ENCODE measurements at places on chromosomes 13 and 19.
A peak's percentile ranks its signal among the peaks of the same experiment; 100 is the strongest.

DNA sequence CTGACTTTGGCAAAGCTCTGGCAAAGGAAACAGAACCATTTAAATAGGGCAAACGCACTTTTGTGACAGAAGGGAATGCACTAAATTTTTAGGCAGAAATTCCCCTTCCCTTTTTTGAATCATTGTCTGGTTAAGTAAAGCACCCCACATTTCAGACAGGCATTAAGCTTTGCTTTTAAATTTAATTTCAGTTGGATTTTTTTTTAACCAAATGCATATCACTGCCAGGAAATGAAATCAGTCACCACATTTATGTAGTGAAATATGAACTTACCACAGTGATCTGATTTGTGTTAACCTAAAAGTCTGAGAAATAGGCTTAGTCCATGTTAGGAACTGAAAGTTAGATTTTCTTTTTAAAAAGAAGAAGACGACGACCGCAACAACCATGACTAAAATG lies 10.8 kb downstream of the GPR183 start:
- DNase-seq: peak; percentile 60

DNA sequence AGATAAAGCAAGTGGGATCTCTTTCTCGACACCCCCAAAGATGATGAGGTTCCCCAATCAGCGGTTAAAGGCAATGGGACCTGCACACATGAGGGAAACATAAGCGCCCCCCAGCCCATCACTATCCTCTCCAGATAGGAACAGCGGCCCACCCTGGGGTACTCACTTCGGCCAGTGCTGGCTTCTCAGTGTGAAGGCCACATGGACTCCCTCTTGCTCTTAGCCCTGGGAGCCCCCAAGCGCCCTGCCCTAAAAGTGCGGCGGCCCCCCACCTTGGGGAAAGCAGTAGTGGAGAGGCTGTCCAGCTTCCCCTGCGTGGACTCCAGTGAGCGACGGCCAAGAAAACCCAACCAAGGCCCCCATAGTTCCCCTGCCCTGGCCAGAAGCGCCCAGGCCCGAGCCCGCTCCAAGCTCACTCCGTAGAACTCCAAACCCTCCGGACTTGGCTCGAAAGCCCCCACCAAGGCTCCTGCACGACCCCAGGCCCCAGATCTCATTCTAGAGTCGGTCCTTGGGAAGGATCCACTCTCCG lies 1.0 kb downstream of the CACNA1A start:
- no peak for DNase-seq

DNA sequence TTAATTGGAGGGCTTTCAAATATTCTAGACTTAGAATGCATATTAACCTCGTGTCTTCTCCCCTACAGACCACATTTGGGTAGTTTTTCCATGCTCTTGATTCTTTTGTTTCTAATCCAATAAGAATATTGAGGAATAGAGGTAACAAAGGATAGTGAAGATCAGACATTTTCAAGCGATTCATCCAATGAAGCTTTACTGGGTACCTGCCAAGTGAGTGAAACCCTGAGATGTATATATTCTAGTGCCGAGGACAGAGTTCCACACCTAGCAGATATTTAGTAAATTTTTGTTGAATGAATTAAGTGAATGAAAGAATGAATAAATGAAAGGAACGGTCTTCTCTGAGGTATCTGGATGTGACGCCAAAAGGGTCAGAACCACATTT lies 442 bp upstream of the RFC3 start:
- DNase-seq: no peak

DNA sequence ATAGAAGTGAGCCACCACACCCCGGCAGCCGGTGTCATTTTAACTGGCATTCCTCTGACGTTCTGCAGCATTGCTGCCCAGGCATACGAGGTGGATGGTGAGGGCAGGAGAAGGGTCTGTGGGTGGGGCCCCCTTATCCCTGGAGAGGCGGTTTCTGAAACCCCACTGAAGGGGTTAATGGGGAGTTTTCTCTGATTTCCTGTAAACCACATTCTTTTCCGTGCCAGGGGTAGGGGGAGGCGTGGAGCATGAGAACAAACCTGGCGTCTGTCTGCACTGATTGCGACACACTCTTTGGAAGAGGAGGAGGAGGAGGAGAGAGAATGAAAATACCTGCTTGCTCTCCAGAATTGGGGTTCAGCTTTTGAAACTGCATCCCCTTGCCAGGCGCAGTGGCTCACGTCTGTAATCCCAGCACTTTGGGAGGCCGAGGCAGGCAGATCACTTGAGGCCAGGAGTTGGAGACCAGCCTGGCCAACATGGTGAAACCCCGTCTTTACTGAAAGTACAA lies 2.7 kb upstream of the C3 start:
- peak; percentile 51 for DNase-seq

DNA sequence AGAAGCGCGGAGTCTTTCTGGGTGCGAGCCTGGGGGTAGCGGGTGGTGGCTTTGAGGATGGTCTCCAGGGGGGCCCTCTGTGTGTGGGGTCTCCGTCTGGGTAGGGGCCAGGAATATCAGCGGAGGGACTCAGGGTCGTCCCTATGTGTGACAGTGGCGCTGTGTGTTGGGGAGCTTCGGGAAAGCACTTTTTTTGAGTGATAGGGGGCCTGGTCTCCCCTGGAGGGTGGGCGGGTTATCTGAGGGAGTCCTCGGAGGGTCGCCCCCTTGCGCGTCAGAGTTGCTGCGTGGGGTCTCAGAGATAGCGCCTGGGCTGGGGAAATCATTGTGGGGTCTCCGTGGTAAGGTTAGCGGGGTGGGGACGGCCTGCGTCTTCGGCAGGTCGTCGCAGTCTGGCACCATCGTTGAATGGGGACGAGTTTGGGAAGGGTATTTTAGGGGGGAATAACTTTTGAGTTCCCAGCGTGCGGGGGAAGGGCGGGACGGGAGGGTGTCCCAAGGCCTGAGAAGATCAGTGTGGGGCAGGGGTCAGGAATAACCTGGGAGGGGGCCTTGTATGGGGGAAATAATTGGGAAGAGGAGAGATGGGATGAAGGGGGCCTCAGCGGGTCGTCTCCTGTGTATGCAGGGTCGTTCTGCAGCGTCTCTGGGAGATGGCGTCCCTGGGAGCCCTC lies 857 bp downstream of the IER2 start:
- no peak for DNase-seq

- no peak for DNase-seq
These were observed 14.1 kb downstream of the ZNF444 start for GRCh38 chr19:56155124-56155687.

GRCh38 chr13:113671066-113672001 lies 4.3 kb downstream of the GRK1 start:
- no peak for DNase-seq

DNA sequence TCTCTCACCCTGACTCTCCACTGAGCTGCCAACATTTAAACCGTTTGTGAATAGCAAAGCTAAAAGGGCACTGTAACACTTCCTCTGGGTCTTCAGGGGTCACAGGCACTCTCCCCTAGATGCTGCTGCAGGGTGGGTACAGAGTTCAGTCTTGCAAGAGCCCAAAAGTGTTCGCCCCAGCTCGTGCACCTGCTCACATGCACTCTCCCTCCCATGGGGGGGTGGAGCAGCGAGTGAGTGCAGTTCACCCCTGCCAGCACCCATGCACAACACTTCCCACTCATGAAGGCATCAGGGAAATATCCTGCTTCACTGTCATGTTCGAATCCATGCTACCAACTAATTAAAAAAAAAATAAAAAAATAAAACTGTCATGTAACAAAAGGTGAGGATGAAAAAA lies 950.7 kb upstream of the PRR20A start:
- no peak for DNase-seq

DNA sequence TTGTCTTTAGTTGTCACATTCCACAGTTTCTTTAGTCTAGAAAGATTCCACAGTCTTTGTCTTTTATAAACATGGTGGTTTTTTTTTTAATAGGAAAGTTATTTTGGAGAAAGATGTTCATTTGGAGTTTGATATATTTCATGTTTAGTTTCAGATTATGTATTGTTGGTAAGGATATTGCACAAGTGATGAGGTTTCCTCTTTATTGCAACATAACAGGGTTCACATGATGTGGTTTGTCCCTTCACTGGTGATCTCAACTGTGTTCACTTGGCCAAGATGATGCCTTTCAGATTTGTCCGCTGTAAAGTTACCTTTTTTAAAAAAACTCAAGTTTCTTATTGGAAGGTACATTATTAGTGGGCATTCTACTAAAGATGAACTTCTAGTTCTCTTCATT lies 3.2 kb downstream of the ZNF230 start:
- DNase-seq: no peak

- no peak for DNase-seq
These were observed 6.5 kb downstream of the SOX1 start for GRCh38 chr13:112073245-112074138.

- no peak for DNase-seq
These were observed 39.9 kb downstream of the MTMR6 start for GRCh38 chr13:25247360-25247759.

DNA sequence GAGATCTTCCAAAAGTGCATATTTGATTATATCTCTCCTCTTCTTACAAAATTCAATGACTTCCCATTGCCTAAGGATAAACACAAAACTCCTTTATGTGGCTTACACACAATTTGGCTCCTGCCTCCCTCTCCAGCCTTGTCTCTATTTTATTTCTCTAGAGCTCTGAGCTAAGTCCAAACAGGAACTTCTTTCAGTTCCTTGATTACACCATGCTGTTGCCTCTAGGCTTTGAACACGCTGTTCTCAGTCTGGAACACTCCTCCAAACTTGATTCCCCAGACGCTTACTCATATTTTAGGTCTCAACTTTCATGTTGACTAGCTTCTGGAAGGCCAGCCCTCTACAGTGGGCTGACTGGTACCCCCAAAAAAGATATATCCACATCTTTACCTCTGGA lies 258.5 kb downstream of the COG6 start:
- DNase-seq: no peak

DNA sequence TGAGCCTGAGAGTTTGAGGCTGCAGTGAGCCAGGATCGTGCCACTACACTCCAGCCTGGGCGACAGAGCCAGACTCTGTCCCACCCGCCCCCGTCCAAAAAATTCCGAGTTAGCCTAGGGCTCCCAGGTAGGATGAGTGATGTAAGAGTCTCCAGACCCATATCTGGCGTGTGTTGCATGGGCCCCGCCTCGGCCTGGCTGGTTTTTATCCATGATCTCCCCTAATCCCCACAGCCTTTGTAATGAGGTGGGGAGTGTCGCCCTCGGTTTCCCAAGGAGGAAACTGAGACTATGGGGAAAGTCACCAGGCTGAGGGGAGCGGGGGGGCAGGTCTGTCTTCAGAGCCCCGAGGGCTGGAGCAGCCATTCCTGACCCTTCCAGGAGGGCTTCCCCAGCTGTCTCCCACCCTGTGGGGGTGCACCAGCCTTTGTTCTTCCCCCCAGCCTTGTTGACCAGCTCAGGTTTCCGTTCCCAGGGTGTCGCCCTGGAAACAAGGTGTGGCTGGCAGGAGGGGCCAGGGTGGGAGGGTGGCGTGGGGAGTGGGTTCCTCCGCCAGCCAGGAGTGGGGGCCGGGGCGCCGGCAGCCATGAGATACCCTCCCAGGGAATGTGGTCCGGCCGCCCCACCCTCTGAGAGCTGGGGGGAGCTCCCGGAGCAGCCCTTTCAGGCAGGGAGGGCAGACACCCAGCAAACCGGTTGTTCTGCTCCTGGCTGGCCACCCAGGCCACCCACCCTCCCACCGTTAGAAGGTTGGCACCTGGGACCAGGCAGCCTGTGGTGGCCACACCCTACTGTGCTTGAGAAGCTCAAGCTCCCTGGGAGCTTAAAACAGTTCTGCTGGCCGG lies 11.5 kb downstream of the MYH14 start:
- DNase-seq: no peak
